ENCODE measurements at places on chromosomes 6 and 20.
A peak's percentile ranks its signal among the peaks of the same experiment; 100 is the strongest.

DNA sequence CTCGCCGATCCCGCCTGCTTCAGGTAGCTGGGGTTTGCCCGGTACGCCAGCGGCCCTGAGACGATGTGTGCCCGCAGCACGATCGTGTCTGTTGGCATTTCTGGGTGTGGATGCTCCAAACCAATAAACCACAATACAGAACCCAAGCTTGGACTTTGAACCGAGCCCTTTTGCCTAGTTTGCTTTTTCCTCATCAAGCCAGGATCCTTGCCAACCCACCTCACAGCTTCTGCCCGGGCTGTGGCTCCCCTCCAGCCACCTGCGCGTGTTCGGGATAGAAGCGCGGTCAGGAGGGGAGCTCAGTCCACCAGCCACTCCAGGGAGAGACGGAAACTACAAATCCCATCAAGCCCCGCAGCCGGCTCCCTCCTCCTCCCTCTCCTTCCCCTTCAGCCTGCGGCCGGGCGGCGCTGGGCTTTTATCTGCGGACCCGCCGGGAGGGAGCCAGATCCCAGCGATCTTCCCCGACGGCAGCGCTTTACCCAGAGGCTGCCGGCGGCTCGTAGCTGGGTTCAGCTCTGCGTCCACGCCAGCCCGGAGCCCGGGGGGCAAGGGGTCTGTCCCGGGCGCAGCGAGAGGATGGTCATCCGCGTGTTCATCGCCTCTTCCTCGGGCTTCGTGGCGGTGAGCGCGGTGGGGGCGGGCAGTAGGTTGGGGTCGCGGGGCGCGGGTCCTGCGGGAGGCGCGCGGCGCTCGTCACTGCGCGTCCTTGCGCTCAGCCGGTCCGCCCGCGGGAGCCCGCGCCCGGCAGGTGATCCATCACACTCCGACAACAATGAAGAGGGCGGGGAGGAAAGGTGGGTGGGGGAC lies at the start of gene SH3BGRL2:
Gene SH3BGRL2, plus strand, starts transcription at position 447 of the 810 bp plus-strand sequence. Its CDS starts 133 bp downstream, at position 580.
- DNase-seq: peak; percentile 20

DNA sequence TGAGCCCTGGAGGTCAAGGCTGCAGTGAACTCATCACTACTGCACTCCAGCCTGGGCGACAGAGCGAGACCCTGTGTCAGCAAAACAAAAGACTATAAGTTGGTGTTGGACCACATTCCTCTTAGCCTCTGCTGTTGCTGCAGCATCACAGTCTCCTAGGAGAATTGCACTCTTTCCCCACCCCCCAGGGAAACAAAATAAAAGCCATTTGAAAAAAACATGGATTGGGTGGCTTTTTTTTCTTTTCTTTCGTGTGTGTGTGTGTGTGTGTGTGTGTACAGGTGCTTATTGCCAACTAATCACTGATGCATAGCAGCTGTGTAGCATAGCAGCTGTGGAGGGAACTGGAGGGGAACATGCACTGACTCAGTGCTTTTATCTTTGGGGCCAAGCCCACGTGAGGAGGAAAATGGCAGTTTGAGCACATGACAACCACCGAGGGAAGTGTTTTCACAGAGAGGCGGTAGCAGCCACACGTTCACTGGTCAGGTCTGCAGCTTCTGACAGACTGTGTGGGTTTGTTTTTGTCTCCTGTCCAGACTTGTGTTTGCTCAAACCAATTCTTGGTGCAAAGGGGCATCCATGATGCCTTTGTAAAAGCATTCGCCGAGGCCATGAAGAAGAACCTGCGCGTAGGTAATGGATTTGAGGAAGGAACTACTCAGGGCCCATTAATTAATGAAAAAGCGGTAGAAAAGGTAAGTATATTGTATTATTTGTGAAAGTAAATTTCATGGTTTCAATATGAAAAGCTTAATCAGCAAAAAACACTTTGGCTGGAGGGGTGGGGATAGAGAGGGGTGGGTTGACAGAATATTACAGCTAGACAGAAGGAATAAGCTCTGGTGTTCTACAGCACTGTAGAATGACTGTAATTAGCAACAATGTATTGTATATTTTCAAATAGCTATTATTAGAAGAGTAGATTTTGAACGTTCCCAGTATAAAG lies 27.7 kb downstream of the ALDH5A1 start:
- DNase-seq: no peak

DNA sequence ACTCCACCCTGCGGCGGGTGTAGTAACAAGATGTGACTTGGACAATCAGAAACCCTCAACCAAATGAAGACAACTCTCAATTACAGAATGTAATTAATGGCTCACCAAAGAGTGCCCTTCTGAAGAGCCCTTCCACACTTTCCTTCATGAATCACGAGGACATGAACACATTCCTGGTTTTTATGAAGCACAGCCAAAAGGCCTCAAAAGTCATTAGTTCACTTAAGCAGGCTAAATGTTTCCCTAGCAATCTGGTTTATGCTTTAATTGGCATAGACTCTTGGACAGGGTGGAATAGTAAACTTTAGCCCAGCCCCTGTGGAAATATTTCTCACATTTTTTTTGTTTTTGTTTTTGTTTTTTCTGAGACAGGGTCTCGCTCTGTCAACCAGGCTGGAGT lies 20.5 kb downstream of the CPNE5 start:
- DNase-seq: no peak

DNA sequence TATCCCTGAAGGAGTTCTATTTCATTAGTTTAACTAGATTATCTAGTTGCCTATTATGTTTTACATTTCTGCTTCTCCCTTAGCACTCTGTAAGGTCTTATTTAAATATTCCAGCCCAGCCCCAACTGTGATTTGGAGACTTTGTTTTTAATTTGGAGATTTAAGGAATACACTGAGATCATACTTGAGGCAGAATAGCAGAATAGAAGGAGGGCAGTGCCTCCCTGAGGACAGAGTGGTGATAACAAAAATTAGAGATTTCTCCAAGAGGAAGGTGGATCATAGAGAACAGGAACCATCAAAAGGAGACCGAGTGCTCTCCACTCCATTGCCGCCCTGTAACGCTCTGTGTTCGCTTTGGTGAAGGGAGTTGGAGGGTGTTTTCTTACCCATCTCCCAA lies 14.8 kb upstream of the CD164 start:
- DNase-seq: no peak

GRCh38 chr20:32325706-32326503 lies 32.2 kb upstream of the ASXL1 start:
- DNase-seq: peak; percentile 39

DNA sequence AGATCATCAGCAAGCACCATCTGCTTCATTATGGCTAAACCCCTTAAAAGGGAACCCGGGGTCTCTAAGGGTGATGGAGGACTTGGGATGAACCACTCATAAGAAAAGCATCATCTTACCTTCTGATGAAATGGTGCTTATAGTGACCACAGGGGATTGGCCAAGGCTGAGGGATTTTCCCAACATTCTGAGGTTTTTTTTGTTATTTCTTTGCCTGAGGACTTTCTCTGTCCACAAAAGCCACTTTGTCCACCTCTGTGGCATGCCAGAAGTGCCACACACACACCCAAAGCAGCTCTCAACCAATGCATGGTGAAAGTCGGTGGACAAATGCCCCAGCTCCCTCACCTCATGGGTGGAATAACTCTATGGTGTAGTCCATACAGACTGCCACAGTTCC lies 79.3 kb upstream of the TOP1 start:
- no peak for DNase-seq

DNA sequence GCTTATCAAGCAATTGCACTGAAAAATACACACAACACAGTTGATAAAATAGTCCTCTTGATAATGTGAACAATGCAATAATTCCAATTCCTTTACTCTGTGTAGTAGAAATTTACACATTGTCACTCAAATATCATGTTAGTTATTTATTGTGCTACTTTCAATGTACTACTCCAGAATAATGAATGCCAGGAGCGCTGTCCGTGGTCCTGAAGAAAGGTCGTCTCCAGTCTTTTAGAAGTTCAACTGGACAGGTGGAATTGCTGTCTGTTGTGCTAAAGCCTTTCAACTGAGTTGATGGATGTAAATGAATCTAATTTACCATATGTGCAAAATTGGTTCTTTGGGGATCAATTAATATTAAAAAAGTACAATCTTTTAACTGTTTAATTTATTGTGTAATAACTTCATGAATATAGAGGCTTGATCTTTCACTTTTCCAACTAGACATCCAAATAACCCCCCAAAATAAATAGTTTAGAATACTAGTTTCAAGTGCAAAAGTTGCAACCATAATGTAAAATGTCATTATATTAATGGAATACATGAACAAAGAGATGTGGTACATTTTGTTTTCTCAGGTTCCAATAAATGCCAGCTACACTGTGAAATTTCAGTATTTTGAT lies 3.2 kb downstream of the GRIK2 start:
- peak; percentile 26 for DNase-seq

- DNase-seq: no peak
Measured at GRCh38 chr20:53408691-53409446, 184.8 kb downstream of the ZNF217 start.

DNA sequence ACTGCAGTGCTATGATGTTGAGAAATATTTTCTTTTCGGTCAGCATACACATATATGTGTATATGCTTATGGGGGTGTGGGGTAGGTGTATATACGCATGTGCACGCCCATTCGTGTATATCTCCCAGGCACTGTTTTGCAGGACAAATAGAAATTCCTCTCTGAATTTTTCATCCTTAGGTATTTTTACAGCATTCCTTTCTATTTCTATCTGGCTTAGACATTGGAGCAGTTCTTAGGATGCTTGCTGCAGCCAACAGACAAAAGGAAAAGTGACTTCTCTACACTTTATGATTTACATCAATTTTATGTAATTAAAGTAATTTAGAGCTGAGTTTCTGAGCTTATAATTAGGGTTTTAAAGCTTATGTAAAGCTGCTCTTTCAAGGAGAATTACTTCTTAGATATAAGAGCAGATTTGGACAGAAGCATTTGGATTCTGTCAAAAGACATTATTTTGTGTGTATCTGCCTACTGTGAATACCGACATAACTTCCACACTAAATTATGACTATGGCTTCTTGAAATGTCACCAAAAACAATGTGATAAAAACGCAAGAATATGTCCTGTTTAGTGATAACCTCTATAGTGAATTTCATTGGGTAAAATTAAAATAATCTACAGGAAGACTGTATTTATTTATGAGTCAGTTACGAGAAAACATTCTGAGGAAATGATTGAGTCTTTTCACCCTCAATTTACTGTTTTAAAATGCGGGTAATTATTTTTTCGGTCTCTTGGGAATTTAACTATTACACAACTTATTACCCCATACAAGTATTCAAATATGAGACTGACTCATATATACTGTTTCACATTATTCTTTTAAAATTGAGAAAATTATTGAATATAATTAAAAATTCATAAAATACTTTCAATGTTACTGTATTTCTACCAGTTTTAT lies 21.3 kb upstream of the CEP43 start:
- DNase-seq: no peak

GRCh38 chr20:35017099-35017835 lies 61.6 kb downstream of the MYH7B start:
- DNase-seq: no peak

DNA sequence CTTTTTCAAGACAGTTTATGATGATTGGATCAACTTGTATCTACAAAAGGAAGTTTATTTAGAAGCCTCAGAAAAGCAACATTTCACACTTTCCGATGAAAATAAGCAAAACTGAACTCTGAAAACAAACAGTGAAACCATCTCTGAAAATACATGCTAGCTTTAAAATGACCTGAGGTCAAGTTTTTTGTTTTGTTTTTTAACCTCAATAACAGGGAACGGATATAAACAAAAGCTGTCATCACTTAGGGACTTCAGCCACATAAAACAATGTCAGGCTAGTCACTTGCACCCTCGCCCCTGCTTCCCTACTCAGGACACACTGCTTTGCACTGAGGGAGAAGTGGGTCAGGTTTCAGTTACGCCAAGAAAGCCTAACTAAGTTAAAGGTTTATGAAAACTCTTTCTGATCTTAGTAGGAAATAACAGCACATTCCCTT lies 11.6 kb downstream of the BACH2 start:
- DNase-seq: no peak

DNA sequence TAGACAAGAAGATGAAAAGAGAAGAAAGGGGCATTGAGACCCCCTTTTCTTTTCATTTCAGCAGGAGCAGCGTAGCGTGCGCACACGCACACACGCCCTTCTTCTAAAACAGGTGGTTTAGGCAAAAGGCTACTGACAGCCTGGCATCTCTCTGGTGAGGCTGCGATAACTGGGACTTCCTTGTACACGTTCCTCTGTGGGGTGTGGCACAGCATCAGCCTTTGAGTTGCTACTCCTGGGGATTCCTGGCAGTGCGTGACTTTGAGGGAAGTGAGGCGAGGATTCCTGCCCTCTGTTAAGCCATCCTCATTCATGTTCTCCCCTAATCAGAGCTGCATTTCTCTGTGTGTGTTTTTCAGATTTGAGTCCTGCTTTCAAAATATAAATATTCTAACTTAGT lies 94.7 kb downstream of the TMEM170B start:
- DNase-seq: no peak

DNA sequence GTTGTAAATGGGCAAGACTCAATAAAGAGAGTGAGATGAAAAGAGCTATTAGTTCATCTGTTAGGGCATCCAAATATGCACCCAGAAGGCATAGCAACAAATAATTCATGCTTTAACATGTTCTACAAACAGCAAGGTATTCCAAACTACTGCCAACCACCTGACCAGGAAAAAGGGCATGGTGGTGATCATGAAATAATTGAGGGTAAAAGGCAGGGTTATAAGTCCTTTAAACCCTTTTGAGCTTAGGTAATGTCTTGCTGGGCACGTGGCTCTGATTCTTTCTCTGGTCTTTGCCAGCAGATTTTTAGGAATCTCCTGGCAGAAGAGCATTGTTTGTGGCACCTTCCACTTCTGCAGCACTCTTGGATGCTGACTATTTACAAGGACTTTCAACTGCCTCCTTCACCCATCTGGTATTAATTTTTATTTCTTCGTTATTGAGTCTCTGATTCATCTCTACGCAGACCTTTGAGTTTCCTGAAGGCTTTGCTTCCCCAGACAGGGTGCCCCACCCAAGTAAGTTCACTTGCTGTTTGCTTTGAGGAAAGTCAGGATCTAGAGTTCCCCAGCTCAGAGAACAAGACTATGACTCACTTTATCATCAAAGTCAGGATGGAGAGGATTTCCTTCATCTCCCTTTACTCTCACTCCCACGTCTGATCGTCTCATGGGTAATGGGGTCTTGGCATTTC lies 83.4 kb upstream of the NEDD9 start:
- DNase-seq: peak; percentile 85

- DNase-seq: no peak
Measured at GRCh38 chr6:52641826-52642225, 29.1 kb upstream of the TMEM14A start.

DNA sequence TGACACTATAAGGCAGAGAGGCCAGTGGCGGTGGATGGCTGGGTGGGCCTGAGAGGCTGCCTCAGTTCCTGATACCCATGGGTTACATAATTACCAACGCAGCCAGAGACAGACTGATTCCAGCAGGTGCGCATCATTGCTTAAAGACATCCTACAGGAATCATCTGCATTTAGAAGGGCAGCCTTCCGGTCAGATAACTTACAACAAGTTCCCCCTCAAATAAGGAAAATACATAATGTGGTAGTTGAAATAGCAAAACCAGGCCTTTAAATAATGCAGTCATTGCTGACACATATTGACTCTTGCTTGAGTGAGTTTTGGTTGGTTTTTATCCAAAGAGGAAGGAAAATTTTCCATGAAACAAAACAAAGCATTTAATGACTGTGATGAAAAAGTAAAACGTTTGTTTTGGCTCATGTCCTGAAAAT lies 81.9 kb downstream of the SIM1 start:
- no peak for DNase-seq
